ENCODE measurements at places on chromosomes 7 and 10.
A peak's percentile ranks its signal among the peaks of the same experiment; 100 is the strongest.

GRCh38 chr7:76409537-76409936, at the start of gene SSC4D:
TSS of gene SSC4D (minus strand) at chr7:76409697. CDS start at chr7:76404439, 5,258 bp downstream.
- peak; percentile 56 for DNase-seq

GRCh38 chr10:16381083-16381482, 55.7 kb upstream of the PTER start:
- no peak for DNase-seq

DNA sequence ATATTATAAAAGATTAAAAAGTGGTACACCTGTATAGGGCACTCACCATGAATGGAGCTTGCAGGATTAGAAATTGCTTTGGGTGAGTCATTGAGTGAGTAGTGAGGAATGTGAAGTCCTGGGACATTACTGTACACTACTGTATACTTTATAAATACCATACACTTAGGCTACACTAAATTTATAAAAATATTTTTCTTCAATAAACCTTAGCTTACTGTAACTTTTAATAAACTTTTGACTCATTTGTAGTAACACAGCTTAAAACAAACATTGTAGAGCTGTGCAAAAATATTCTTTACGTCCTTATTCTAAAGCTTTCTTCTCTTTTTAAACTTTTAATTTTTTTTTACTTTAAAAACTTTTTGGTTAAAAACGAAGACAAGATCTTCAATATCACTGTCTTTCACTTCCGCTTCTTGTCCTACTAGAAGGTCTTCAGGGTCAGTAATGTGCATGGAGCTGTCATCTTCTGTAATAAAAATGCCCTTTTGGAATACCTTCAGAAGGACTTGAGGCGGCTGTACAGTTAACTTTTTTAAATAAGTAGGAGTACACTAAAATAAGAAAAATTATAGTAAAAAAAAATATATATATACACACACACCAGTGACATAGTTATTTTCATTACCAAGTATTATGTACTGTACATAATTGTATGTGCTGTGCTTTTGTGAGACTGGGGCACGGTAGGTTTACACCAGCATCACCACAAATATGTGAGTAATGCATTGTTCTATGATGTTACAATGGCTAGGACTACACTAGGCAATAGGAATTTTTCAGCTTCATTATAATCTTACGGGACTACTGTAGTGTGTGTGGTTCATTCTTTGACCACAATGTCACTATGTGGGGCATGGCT, 3.5 kb downstream of the STK31 start:
- no peak for DNase-seq

- DNase-seq, result no peak
Observed at GRCh38 chr10:58932126-58932525, 244.3 kb upstream of the PHYHIPL start.

- DNase-seq, result peak; percentile 49
Observed at GRCh38 chr10:75733135-75733890, 301.9 kb downstream of the LRMDA start.

DNA sequence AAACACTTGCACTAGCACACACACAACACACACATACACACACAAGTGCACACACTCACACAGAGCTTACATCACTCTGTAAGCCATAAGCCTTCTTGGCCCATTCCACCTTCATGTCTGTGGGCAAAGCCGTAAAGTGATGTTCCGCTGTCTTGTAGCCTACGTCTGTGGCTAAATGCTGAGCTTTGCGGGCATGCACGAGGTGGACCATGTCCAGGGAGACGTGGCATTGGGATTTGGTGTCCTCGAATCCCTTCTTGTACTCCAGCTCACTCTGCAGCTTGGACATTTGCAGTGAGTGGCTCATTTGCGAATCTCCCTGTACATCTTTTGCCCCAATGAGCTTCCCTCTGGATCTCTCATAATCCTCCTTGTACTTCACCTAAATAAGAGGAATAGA, 42.0 kb downstream of the NRAP start:
- no peak for DNase-seq

DNA sequence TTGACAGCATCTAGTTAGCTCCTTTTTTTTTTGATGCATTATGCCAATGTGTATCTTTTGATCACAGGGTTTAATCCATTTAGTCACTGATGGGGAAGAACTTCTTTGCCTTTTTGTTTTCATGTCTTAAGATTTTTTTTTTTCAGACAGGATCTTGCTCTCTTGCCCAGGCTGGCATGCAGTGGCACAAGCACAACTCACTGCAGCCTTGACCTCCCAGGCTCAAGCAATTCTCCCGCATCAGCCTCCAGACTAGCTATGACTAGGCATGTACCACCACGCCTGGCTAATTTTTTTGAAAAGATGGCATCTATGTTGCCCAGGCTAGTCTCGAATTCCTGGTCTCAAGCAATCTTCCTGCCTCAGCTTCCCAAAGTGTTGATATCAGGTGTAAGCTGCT, 46.4 kb upstream of the PLA2G12B start:
- no peak for DNase-seq

- DNase-seq, result no peak
Observed at GRCh38 chr10:1462032-1462431, 275.3 kb downstream of the ADARB2 start.

DNA sequence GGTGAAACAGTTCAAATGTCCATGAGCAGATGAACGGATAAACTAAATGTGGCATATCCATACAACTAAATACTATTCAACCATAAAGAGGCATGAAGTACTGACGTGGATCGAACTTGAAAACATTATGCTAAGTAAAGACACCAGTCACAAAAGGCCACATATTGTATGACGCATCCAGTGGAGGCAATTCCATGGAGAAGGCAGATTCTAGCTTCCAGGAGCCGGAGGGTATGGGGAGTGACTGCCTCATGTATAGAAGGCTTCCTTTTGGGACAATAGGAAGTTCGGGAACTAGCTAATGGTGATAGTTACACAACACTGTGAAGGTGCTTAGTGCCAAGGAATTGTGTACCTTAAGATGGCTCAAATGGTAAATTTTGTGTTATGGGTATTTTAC, 98.4 kb downstream of the VIPR2 start:
- DNase-seq, result no peak
